Stimulated activated CD4-positive, alpha-beta T cell treated with anti-CD3 and anti-CD28 coated beads, Interleukin-4, amount 100 ng/mL, for 48 hours (primary cell): ENCODE measurements at places on chromosomes 5 and 9.

DNA sequence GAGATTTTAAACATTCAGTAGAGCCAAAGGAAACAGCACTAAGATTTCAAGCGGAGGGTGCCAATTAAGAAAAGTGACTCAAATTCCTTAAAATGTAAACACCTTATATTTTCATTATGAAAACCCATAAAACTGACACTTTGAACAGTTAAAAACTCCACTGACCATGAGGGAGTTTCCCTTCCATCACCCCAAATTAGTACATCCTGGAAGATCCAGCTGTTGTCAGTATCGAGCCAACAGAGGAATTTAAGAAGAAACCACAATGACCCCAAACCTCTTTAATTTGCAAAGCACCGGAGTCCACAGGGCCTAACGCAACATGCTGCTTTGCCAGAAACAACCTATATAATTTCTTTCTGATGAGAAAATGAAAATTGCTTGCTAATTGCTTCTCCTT, 41.3 kb downstream of the ROR2 start:
- DNase-seq: no peak

DNA sequence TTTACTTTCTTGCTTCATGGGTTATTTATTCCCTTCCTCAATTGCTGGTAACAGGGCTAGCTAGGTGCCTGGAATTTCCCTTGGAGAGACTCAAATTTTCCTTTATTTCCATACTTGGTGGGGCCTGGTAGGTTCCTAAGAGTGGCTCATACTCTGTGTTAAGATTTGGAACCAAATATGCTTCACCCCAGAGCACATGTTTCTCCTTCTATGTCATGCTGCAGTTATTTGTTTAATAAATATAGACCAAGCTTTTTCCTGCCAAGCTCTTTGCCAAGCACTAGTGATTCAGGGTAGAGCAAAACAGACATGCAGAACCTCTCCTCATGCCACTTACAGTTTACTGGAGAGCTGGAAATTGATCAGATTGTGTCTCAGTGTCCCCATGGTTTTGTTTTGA, 290.3 kb upstream of the SGCD start:
- no peak for DNase-seq

DNA sequence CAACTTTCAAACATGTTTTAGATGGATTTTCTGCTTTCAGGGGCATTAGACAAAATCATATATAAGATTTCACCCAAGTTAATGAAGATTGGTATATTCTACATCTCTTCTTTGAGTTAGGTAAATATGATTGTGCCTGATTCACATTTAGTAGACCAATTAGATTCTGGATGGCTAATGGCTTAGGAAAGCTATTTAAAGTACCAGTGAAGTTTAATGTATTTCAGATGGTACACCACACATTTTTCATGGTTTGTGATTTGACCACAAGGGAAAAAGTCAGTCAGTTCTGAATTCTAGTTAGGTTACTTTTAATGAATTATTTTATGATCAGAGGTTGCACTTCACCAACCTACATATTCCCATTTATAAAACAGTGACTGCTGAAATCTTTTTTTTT, 409.7 kb downstream of the ADGRV1 start:
- no peak for DNase-seq

DNA sequence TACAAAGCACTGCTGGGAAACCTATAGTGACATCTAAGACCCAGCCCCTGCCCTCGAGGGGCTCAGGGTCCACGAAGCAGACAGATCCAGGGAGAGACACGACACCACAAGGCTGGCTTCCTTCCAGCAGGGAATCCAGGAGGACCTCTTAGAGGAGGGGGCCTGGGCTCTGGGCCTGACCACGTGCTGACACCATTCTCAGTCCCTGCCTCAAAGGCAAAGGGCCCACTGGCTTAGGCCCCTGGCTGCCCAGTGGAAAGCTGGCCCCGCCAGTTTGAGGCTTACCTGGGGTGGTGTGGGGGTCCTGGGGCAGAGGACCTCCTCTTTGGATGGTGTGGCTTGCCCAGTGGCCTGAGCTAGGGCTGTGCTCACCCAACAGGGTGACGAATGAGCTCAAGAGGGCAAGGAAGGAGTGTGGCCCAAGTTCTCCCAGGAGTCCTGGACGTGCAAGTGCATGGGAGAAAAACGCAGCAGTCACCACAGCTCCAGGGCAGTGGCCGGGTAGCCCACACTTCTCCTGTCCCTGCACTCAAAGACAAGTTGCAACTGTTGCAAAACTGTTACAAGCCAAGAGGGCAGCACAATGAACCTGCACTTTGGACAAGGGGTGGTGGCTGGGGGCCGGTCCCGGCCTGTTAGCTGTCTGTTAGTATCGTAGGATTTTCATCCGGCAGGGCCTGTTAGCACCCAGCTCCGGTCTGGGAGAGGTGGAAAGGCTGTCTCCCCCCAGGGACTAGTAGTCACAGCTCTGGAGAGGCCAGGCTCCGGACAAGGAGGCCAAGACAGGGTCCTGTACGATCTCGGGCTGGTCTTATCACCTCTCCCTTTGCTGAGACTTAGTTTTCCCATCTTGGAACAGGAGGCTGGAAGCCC, 1.5 kb upstream of the SARDH start:
- no peak for DNase-seq

- DNase-seq: no peak
These were observed 15.0 kb downstream of the DOCK2 start for GRCh38 chr5:169652057-169652456.

DNA sequence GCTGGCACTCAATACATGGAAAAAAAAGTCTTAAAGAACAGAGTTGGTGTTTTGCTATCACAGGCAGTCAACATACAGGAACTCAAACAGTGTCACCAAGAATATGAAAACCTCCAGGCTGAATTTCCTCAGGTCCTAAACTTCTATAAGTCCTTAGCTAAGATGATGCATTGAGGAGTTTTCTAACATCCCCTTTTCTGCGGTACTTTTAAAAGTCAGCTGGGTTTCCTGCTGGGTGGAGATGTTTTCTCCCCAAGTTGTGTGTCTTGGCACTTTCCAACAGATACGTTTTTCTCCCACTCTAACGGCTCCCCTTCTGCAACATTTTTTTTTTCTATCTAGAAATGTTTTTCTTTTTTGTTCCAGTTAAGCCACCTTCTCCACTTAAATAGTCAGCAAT, 244.8 kb upstream of the HAPLN1 start:
- no peak for DNase-seq

DNA sequence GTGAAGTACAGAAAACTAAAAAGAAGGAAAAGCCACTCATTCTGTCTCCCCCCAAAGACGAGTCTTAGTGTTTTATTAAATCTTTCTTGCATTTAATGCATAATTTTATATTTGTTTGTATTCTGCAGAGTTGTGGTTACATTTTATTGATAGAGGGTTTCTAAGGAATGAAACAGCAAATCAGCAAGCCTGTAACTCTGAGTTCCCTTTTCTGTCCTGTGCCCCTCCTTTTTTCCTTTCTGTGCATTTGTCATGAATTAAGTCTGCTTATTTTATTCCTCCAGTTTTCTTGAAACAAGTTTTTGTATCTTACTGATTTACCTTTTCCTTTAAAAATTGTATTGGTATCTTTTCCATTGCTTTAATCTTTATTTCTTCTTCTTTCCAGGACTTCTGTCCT, 132.8 kb downstream of the MUSK start:
- DNase-seq: no peak

DNA sequence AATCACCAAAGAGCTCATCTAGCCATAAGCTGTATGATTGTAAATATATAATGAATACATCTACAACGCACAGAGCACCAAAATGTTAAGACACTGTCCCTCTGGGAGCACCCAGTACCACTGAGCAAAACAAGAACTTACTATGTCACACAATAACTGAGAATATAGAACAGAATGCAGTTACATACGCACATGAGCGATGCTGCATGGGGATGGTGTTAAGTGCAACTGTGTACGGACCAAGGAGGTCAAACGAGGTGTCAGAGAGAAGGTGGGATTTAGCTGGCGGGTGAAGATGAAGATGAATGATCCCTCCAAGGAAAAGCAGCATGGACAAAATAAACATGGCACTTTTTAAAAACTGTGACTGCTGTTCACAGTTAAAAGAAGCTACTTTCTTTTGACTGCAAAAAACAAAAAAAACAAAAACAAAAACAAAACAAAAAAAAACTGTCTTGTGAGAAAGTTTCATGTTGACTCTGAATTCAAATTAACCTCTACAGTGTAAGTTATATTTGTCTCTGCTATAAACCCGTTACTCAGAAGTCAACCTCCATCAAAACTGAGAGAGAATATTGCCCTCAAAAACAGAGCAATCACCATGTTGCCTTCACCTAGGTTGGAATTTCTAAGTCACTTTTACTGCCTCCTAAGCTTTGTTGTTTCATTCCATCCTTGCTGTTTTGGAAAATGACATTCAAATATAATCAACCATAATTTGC, 169.6 kb upstream of the GNA14 start:
- DNase-seq: no peak

DNA sequence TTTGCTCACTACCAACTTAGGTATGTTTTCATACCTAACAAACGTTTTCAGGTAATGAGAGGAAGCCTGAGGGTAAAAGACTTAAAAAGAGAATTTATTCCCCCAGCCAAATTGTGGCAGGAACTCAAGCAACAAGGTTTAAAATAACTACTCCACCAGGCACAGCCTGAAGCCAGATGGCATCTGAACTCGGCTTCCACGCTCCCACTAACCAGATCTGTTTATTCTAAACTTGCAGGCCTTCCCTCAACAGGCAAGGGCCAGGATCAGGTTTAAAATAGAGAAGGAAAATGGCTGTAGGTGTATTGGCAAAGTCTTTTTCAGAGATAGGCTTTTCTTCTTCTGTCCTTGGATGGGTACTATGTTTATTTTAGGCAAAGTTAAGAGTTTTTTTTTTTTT, 89.4 kb downstream of the OTULIN start:
- DNase-seq: no peak

- peak; percentile 16 for DNase-seq
These were observed 58.5 kb upstream of the IER5L start for GRCh38 chr9:129236441-129237145.

GRCh38 chr9:95434116-95435073, 82.4 kb downstream of the PTCH1 start:
- DNase-seq: no peak

GRCh38 chr5:127001621-127002296, 28.6 kb downstream of the MARCHF3 start:
- DNase-seq: no peak

GRCh38 chr5:5710471-5710870, 288.0 kb downstream of the ICE1 start:
- no peak for DNase-seq

- DNase-seq: no peak
These were observed 49.7 kb downstream of the NNT start for GRCh38 chr5:43652537-43653302.

- no peak for DNase-seq
These were observed 141.9 kb upstream of the IER5L start for GRCh38 chr9:129319938-129320481.

GRCh38 chr9:106423575-106423974, 439.4 kb upstream of the ZNF462 start:
- DNase-seq: no peak

DNA sequence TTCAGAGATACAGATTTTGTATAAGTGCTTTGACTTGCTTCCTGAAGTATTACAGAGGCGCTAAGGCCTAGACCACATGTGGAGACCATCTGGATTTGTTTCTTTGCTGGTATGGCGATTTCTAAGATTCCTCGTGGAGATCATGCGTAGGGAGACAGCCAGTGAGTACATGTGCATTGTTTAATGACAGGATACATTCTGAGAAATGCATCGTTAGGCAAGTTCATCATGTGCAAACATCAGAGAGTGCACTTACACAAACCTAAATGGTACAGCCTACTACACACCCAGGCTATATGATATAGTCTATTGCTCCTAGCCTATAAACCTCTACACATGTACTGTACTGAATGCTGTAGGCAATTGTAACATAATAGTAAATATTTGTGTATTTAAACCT, 16.5 kb upstream of the CEP120 start:
- no peak for DNase-seq
